ENCODE measurements at places on chromosomes 12 and 14.

GRCh38 chr14:78666336-78667056 is 496.3 kb downstream of the NRXN3 start:
- DNase-seq = no peak

- DNase-seq = no peak
Measured at GRCh38 chr12:32836710-32837109, 59.9 kb downstream of the PKP2 start.

DNA sequence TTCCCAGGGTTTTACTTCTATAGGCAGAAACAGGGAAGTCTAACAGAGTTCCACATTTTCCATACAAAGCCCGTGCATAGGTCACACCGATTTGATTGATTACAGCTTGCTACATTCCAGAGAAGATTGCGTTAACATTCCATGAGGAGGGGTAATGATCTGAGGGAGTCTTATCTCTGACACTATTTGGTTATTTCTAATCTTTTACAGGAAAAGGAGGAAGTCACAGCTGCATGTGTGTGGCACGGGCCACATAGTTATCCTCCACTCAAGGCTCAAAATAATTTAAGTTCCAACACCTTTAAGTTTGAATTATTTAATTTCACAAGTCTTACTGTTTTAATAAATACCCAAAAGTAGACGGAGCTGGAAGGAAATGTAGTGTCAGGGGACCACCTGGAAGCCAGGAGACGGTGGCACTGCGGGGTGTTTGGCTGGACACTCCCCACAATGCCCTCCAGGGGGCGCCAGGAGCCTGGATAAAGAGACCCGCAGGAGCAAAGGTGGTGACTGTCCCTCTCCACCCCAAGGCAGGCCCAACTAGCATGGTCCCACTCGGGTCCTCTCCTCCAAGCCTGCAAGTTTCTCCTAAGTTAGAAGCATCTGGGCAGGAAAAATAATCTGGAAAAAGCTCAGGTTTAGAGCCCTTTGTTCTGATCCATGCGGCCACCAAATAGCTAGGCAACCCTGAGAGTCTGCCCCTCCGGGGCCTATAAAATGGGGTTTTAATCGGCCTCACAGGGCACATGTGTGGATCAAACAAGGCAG is 20.2 kb downstream of the KRT8 start:
- peak; percentile 69 for DNase-seq

DNA sequence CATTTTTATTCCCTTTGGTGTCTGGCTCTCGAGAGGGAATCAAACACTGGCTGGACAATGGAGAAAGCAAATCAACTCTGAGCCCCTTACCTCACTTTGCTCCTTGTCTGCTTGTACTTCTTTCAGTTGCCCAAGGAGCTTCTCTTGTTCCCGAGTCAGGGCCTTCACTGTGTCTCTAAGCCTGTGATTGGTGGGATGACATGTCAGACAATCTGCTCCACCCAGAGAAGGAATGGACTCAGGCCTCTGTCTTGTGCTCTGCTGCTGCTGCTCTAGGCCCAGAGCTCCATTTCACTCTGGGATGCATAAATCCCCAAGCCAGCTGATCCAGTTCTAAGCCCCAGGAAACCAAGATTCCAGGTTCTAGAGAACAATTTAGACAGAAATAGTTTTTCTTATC is 7.6 kb downstream of the CALCOCO1 start:
- no peak for DNase-seq

DNA sequence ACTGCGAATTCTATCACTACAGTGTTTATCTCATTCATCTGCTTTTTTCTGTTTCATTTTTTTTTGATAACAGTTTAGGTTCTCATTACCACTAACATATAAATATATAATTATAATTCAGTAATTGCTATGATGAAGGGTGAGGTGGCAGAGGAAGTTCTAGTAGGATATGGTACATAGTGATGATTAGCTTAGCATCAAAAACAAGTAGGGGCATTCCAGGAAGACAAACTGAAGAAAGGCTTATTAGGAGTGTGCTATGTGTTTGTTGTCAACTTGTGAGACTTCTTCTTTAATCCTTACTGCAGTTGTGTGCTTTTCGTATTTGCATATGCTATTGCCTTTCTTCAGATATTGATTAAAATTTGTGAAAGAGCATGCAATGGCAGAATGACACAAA is 20.6 kb downstream of the FUT8 start:
- DNase-seq = no peak
